ENCODE measurements at places on chromosomes 4 and X.

DNA sequence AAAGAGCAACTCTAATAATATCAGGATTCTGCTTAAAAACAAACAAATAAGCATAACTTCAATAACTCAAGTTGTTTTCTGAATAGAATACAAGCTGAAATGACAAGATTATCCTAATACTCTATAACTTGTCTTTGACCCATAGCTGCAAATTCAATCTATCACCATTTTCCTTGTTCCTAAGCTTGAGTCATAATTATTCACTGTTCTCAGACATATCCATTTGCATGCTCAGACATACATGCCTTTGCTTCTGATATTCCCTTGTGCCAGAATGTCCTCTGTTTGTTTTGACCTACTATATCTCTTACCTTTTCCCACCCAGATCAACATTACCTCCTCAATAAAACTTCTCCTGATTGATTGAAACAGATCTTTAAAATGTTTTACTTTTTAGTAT lies 109.7 kb downstream of the SNCA start:
- DNase-seq: no peak

GRCh38 chr4:52989865-52990264 lies 127.7 kb downstream of the RASL11B start:
- DNase-seq: no peak

- DNase-seq: no peak
Observed at GRCh38 chrX:443536-444210, 57.0 kb upstream of the PPP2R3B start.

GRCh38 chr4:100977274-100977673 lies 370.1 kb downstream of the PPP3CA start:
- no peak for DNase-seq

- DNase-seq: no peak
Observed at GRCh38 chrX:55452833-55453124, 852 bp downstream of the MAGEH1 start.

GRCh38 chrX:148784137-148784536 lies 283.7 kb downstream of the AFF2 start:
- DNase-seq: no peak

DNA sequence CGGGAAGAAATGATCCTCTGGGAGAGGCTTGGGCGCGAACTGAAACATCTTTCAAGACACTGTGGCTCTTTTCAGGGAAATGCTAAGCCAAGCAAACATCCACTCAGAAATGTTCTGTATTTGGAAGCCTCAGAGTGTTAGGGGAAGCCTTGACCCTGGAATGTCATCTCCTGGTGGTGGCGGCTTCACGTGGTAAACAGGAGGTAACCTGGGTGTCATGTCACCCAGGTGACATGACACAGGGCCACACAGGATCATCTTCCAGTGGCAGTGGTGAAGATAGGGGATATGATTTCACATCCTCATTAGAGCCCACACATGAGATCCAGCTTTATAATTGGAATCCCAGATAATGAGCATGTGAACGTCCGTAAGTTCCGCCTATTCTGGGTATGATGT lies 140.0 kb downstream of the TBL1X start:
- DNase-seq: no peak

DNA sequence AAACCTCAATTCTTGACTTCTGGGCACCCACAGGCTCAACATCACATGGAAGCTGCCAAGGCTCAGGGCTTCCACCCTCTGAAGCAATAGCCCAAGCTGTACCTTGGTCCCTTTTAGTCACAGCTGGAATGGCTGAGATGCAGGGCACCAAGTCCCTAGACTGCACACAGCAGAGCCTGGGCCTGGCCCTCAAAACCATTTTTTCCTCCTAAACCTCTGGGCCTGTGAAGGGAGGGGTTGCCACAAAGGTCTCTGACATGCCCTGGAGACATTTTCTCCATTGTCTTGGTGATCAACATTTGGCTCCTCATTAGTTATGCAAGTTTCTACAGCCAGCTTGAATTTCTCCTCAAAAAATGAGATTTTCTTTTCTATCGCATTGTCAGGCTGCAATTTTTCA lies 382.7 kb upstream of the RASGEF1B start:
- no peak for DNase-seq

GRCh38 chr4:48905363-48906015 lies 1.1 kb downstream of the OCIAD2 start:
- no peak for DNase-seq

GRCh38 chrX:3295731-3296130 lies 50.7 kb downstream of the MXRA5 start:
- no peak for DNase-seq

DNA sequence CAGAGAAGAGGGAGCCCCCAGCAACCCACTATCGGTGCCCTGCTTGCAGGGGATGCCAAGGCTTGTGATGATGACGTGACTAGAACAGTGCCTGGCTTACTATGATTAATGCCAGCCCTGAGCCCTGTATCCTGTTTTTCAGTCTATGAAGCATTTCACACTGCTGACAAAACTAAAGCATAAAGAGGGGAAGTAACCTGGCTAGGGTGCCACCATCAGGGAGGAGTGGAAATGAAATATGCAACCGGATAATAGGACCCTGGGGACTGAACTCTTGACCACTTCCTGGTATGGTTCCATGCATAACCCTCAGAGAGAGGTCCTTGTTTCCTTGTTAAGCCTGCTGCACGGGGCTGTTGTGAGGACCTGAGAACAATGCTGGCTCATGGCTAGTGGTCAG lies 50.3 kb downstream of the MED28 start:
- no peak for DNase-seq

- no peak for DNase-seq
Observed at GRCh38 chr4:107792711-107793110, 32.0 kb upstream of the SGMS2 start.

- no peak for DNase-seq
Observed at GRCh38 chrX:69603566-69604194, 12.2 kb upstream of the EDA start.

DNA sequence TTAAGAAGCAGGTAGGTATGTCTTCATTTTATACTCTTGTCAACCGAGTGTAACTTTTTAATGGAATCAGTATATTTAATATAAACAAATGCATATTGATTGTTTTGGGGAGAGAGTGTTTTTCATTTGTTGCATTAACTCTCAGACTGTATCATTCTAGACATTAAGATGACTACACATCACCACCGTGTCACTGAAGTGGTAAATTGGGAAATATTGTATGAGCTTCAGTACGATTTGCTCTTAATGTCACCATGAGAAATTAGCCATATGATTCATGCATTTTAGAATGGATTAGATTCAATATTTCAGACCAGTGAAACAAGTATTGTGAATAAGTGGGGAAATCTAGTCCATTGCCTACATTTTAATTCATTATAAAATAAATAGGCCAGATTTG lies 9.7 kb upstream of the MFAP3L start:
- no peak for DNase-seq

DNA sequence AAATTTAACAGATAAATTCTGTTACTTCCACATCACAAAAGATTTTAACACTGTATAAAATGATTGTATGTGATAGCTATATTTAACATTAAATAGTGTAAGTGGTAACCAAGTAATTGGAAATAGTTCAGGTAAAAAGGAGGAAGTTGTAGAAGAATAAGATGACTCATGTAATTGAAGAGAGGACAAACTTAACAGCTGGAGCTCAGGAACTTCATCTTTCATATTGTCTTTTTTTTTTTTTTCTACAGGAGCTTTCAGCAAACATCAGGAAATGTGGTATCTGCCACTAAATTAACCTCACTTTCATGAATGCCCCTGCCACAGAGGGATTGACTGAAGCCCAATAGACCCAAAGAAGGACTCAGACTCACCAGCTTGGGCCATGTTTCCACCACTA lies 188.4 kb upstream of the VEGFC start:
- no peak for DNase-seq

GRCh38 chrX:115038406-115038805 lies 21.0 kb upstream of the IL13RA2 start:
- no peak for DNase-seq

GRCh38 chr4:43251841-43252240 lies 359.3 kb downstream of the GRXCR1 start:
- no peak for DNase-seq

- no peak for DNase-seq
Observed at GRCh38 chrX:126580877-126581276, 28.3 kb upstream of the DCAF12L1 start.

DNA sequence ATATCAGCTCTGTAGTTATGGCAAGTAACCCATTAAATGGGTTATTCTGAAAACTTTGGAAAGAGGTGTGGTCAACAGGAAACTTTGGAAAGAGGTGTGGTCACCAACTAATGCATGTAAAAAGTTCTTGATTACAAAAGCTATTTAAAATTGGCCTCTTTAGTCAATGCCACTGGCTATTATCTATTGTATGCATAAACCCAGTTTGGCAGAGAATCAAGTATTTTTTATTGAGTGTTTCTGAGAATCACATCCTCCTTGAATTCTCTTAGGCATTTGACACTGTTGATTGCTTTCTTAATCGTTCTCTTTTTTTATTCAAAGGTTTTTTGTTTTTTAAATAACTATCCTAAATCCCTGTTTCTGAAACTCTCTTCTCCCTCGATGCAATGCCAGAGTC lies 7.5 kb downstream of the P2RY4 start:
- no peak for DNase-seq

DNA sequence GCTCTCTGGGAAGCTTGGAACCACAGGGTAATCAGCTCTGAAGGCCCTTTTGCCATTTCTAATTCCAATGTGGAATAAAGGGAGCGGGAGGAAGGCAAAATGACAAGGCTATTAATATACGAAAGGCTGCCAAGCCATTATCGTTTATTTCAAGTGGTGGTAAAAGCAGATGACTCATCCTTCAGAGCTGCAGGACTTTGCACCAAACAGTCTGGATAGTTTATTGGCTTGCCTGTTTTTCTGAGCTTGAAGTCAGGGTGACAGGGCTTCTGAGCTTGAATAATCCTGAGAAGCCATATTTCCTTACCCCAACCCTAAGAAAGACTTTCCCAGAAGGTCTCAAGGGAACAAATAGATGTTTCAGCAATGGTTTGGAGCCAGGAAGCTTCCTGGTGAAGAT lies 7.7 kb upstream of the GABRE start:
- DNase-seq: no peak

GRCh38 chr4:122914292-122914904 lies 8.0 kb downstream of the NUDT6 start:
- DNase-seq: no peak

- DNase-seq: no peak
Observed at GRCh38 chrX:155535866-155536265, 76.9 kb downstream of the TMLHE start.

DNA sequence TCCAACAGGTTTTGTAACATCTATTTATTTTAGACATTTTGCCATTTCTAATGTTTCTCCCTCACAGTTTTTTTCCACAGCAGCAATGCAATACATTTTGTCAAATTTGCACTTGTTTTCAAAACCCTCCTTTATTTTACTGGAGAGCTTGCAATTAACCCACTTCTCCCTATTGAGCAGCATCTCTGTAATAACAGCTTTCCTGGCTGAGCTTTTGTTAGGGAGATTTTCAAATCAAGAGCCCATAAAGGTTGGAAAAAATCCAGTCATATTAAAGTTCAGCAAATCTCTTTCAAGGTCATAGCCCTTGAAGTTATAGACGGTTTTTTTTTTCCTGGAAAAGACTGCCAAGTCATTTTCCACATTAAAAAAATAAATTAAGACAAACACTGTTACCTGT lies 450.6 kb upstream of the TENM3 start:
- DNase-seq: no peak

GRCh38 chr4:137558951-137559350 lies 26.7 kb upstream of the PCDH18 start:
- no peak for DNase-seq

DNA sequence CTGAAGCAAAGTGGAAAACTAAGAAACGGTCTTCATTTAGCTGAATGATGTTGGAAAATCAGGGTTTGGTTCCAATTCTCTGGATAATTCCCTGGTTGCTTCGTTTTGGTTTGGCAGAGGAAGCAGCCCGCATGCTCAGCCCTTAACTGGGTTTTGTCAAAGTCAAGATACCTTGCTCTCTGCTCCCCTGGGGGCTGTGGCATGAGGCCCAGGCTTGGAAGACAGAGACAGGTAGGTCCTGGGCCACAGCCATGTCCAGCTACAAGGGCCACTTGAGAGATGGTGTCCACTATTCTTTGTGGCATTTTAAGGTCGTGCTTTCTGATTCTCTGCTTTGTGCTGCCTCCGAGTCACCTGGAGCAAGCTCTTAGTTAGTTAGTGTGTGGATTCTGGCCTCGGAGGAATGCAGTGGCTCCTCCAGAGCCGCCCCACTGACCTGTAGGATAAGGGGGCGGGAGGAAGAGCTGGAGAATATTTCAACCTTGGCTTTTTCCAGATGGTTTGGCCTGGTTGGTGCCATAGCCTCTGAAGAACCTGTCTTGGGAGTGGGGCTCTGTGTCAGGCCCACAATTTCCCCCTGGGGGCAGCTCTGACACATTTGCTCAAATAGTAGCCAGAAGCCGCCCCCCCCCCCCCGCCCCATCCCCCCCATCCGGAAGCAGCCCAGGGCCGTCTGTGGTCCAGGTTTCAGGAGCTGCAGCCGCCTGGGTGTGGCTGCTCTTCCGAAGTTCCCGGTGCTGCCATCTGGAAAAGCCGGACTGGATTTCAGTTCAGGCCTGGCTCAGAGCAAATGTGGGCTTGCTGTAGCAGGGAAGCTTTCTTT lies 147.1 kb downstream of the NHS start:
- DNase-seq: no peak

DNA sequence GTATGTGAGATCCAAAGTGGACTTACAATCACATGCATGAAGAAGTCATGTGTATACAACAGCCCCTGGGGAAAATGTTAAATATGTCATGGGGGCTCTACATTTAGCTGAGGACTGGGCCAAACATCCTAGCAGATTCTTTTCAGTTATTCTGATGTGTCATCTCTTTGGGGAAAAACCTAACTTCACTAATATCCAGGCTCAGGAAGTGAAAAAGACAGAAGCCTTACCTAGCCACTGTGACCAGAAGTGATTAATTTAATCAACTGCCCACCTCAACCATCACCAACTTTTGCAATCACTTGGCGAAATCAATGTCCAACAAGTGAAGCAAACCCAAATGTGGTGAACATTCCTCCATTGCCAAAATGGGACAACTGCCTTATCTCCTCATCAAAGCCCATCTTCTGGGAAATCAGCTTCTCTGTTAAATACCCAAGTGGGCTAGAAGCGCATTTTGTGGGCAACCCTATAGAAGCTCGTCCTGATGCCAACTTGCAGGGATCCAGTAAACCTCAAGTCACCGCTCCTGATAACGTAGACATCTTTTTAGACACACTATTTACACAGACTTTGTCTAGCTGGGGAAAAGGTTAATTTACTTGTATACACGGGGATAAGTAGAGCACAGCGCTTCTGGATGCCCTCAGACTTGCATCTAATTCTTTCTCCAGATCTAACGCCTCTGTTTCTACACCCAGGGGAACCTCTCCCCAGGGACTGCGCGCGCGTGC lies 1.4 kb upstream of the HHIP start:
- DNase-seq: no peak

All from stimulated activated CD4-positive, alpha-beta T cell treated with anti-CD3 and anti-CD28 coated beads, Interleukin-12 subunit alpha, Interleukin-12 subunit beta, amount 100 ng/mL, for 24 hours (primary cell).